ENCODE measurements at places on chromosomes 5 and 9. TPM values are rescaled to one million over a fixed set of nuclear protein-coding genes. Genes with fewer than 3 reads are reported as not detected.

GRCh38 chr9:82538634-82539033, 524.3 kb downstream of the RASEF start:
- no peak for DNase-seq

Gene SKP2
- 192 TPM for total RNA-seq

GRCh38 chr5:41425736-41426135, 84.7 kb downstream of the PLCXD3 start:
- DNase-seq, result no peak

- no peak for DNase-seq
Observed at GRCh38 chr5:173880306-173880985, 7.7 kb upstream of the CPEB4 start.

GRCh38 chr9:133787754-133788025, 49.5 kb upstream of the SARDH start:
- peak; percentile 57 for DNase-seq

GRCh38 chr5:172581315-172581714, 59.7 kb upstream of the NEURL1B start:
- DNase-seq, result no peak

GRCh38 chr5:126449751-126450271, 26.6 kb downstream of the GRAMD2B start:
- no peak for DNase-seq
